NCI-H510A (cell line): ENCODE measurements at places on chromosomes 6 and 20.

- DNase-seq = no peak
Observed at GRCh38 chr20:23287354-23288190, 63.0 kb upstream of the NXT1 start.

GRCh38 chr6:124026694-124027093, 223.0 kb downstream of the NKAIN2 start:
- no peak for DNase-seq

DNA sequence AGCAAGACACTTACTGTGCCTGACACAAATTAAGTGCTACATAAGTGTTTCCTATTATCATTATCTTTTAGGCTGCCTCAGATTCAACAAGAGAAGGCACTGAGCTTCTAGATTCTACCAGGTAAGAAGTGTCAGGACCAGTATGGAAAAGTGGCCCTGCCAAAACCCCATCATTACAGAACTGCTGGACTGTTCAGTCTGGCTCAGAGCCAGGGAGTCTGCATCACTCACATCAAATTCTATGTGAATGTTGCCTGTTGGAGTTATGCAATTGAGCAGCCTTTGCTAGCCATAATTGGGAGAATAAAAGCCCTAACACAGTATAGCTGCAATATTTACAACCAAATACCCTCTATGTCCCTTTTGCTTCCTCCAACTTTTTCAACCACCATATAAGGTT, 70.9 kb downstream of the ATG5 start:
- DNase-seq = no peak

DNA sequence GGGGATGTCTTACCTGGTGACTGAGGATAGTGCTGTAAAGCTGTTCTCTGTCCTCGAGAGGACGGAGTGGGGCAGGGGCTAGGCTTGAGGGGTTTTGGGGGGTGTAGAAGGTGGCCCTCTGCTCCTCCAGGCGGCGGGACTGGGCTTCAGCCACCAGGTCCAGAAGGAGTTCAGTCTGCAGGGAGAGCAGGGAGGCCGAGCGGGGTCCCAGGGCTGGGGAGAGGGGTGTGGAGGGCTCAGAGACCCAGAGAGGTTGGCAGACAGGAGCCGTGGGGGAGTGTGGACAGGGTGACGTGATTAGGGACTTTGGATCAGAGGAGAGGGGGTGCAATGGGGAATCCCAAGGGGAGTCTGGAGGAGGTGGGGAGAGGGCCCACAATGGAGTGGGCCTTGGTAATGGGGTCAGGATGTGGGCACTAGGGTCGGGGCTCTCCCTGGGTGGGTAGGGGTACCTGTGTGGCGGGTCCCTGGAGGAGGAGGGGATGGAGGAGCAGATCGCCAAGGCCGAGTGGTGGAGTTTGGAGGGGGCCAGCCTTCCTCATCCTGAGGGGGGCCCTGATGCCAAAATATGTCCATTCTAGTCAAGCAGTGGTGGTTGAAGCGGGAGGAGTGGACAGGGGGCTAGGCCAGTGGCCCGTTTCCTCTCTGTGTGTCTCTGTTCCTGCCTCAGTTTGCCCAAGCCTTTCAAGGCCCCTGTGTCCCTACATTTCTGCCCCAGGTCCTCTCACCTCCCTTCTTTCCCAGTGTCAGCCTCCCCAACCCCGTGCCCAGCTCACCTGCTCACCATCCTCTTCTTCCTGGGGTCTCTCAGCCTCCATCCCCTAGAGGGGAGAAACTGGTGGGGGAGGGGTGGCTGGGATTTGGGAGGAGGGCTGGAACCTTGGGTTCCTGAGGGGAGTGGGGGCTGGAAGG, 491 bp downstream of the GPSM3 start:
- DNase-seq = no peak

DNA sequence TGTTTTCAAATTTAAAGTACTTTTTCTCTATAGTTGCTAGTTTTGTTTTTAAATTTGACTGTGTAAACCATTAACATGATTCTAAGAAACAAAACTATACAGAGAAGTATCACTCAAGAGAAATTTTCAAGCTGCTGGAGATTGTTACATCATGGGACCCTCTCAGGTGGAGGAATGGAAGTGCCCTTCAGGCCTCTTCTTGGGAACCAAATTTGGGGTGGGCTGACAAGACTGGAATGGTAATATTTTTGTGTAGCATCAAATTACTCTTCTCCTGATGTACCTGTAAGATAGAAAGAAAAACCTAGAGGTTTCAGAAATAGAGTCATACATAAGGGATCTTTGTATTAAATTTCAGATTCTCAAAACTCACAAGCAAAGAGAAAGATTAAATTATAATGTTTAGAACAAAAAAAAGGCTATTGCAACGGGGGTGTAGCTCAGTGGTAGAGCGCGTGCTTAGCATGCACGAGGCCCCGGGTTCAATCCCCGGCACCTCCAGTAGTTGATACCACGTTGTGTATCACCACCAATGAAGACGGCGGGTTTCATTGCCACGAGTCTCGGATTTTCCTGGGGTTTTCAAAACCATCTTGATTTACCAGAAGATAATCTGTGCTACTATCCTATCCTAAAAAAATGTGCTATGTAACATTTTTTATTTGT, 193.7 kb downstream of the GPX5 start:
- no peak for DNase-seq

DNA sequence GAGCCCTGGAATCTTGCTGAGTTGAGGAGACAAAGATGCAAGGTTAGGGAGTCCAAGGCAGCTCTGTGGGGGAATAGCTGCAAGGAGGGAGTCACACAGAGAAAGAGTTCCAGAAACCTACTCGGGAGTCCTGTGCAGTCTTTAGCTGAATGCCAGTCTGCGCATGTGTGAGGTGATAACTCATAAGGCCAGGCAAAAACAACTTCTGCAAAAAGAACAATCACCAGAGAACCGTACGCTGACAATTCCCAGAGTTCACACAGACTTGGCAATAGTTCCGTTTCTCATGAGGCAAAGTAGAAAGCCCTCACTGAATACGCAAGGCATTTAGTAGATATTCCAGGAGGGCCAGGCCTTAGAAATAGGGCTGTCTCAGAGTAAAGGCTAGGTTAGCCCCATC, 135.2 kb upstream of the TAB2 start:
- DNase-seq = no peak

GRCh38 chr20:7113577-7114466, 346.3 kb downstream of the BMP2 start:
- DNase-seq = peak; percentile 5

DNA sequence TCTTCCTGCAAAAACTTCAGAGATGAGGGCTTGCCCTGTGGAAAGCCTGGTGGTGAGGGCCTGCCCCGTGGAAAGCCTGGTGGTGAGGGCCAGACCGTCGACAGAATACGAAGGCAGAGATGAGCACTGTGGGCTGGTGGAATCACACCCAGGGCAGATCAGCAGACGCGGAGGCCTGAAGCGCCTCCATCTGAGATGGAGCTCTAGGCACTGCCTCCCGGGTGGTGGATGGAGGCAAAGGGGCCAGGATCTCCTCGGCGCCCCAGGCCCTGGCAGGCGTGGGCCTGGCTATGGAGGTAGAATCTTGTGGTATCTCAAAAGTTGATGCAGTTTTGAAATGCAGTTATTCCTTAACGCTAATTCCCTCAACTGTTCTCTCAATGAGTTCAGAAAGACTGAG, 104.8 kb downstream of the PSMB1 start:
- no peak for DNase-seq

DNA sequence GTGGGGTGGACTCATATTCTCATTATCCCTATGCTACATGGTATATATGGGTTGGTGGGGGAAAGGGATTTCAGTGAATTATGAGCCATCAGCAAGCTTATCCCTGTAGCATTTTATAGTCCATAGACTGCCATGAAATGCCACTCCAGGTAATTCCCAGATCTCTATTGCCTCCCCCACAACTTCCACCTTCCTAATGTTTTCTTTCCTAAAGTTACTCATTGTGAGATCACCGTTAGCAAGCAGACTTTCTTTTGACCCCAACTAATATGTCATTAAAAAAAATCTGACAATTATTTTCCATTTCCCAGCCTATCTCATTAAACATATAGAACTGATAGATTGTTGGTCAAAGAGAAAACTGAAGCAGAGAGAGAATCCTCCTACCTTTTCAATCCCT, 40.7 kb upstream of the TBX18 start:
- no peak for DNase-seq

- DNase-seq = no peak
Observed at GRCh38 chr6:30169658-30170614, 6.6 kb downstream of the TRIM15 start.

DNA sequence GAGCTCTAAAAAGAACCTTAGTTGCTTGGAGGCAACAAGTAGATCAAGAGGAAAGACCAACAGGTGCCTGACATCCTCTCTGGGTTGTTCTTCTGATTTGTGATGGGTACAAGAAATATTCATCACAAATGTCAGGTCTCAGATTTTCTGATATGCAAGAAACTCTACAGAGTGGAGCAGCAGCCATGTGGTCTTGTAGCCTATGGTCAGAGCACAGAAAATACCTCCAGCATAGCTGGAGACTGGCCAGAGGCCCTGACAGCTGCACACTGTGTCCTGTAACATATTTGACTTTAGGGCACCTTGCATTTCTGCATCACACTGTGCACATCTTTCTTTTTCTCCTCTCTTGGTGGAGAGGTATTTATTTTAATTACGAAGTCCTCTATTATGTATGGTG, 116.3 kb downstream of the GMPR start:
- DNase-seq = no peak

DNA sequence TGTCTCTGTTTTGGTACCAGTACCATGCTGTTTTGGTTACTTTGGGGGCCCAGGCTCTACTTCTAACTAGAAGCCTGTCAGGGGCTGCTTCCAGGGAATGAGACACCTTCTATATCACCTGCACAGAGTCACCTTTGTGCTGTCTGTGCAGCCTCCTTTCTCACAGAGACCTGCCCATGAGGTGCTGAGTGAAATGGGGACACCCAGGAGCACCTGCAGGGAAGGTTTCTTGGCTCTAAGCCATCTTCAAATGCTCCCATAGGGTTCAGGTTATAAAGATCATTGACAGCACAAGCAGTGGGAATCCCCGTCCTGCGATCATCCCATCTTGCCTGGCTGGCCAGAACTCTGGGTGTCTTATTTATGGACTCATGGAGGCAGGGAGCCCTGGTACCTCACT, 19.1 kb downstream of the GABRR2 start:
- no peak for DNase-seq

DNA sequence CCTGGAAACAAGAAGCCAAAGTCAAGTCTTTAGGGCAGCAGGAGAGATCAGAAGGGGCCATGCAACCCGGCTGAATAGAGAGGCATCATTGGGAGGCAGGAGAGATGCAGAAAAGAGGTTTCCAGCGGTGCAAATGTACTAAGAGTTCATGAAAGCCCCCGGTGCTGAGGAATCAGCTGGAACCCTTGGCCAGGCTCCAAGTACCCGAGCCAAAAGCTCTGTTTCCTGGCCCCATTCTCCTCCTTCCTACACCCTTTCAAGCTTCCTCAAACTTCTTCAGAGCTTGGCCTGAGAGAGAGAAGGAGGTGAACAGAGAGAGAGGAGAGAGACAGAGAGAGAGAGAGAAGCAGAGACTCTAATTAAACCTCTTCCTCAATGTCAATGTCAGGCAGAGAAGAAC, 433.5 kb downstream of the PRKN start:
- no peak for DNase-seq

DNA sequence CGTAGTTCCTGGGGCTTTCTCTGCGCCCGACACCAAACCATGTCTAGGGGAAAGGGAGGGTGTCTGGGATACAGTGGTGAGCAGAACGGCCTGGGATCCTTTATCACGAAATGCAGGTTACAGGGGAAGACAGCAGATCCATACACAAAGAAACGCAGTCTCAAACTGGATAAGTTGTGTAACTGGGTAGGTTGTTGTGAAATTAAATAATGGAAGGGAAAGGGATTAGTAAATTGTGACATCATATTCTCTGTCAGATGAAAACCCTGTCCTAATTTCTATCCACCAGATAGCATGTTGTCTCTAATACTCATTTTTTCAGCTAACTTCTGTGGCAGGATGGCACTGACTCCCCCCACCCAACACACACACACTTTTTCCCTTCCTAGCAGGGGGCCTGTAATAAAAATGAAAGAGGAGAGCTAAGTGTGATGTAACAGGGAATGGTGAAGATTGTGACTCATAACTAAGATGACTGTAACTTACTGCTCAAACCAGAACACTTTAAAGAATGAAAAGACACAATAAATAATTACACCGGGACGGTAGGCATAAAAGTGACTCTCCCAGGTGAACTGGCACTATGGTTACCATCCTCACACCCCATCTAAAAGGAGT, 769 bp upstream of the TRPC4AP start:
- DNase-seq = no peak

DNA sequence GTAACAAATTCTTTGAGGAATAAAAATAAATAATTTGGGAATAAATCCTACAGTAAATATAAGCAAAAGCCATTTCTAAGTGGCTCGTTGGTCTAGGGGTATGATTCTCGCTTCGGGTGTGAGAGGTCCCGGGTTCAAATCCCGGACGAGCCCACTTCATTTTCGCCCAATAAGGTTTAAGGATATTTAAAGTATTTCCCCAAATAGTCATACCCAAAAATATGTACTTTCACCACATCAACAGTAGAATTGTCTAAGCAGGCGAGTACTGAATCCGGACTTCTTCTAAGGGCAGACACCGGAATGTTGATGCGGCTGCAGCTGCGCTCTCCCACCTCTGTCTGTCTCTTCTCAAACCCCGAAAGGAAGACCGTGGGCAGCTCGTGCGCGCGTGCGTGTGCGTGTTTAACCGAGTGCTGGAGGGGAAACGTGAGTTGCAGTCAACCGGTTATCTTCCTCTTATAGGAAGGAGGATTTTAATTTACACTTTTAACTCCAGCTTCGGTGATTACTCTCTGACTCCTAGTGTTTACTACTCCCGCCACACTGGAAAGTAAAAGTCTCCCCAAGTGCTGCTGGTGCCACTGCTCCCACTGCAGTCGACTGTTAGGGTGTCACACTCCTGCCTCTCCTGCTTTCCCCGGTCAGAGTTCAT, 155.7 kb upstream of the PRSS16 start:
- DNase-seq = no peak

DNA sequence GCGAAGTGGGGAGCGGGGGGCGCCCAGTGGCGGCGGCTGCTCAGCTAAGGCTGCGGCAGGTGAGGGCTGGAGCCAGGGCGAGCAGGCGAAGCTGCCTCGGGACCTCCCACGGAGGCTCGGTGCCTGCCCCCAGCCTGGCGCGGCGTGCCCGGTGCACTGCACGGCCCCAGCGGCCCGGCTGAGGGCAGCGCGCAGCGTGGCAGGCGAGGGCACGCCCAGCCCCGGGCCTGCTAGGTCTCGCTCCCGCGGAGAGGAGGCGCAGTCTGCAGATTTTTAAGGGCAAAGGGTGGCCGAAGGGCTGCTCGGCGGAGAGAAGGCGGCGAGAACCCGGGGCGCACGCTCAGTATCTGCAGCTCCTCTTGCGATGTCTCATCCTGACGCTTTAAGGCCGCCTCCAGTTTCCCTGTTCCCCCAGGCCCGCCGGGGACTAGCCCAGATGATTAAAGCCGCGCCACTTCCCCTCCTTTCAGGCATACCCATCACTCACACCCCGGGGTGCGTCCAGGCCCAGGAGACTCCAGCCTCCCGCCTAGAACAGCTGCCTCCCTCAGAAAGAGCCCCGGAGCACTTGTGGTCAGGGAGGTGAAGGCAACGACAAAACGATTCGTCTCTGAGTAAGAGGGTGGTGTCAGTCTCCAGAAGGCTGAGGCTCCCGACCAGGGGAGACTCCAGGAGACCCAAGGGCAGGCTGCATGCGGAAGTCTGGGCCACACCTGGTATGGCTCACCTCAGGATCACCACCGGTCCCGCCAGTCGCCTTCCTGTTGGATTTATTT, at the start of gene FERMT1:
Gene FERMT1, minus strand, starts transcription at position 158 of the 776 bp plus-strand sequence. CDS start 3,476 bp downstream, outside the sequence.
- DNase-seq = peak; percentile 86
